ENCODE measurements at places on chromosomes 16 and 17.

- no peak overlapping the region for H3K27ac ChIP-seq
- H3K27me3 ChIP-seq, result no peaks in the 10 kb centered on the region
- peaks cover 22% of the 10 kb centered on the region for H3K4me1 ChIP-seq
- no peak overlapping the region for H3K4me3 ChIP-seq
Measured at GRCh38 chr17:10726196-10726595, 3.6 kb downstream of the TMEM220 start.

GRCh38 chr17:17144916-17145665, 61.0 kb downstream of the PLD6 start:
- H3K4me1 ChIP-seq, result peaks cover 4% of the 10 kb centered on the region
- DNase-seq, result no peak
- no peak overlapping the region for H3K27ac ChIP-seq

DNA sequence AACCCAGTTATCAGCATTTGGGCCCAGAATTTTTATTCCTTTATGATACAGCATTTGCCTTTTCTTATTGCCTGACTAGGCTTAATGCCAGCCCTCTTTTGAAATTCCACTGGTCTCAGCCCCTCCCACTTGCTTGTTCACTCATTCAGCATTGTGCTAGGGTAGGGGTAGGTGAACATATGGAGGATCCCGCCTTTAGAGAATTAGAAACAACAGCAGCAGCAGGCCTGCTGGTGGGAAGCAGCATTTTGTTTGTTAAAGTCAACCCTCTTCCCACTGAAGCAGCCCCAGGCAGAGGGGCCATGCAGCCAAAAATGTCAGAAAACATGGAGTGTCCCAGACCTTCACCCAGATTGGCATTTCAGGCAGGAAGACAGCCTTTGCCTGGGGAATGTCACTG, 1355.2 kb downstream of the CDH8 start:
- H3K4me3 ChIP-seq, result no peak overlapping the region
- H3K27me3 ChIP-seq, result no peaks in the 10 kb centered on the region
- H3K36me3 ChIP-seq, result no peaks in the 10 kb centered on the region
- H3K4me1 ChIP-seq, result no peaks in the 10 kb centered on the region
- DNase-seq, result no peak

- H3K27ac ChIP-seq, result no peak overlapping the region
- no peak overlapping the region for H3K4me3 ChIP-seq
- H3K4me1 ChIP-seq, result no peaks in the 10 kb centered on the region
- H3K36me3 ChIP-seq, result no peaks in the 10 kb centered on the region
- no peak for DNase-seq
Measured at GRCh38 chr16:1157639-1158455, 4.9 kb downstream of the CACNA1H start.

Measured in activated naive CD8-positive, alpha-beta T cell treated with anti-CD3 and anti-CD28 coated beads, Interleukin-2, amount 50 U/mL, for 24 hours (primary cell).